Endothelial cell of umbilical vein (primary cell): ENCODE measurements at places on chromosomes 11 and 22.
A peak's percentile ranks its signal among the peaks of the same experiment; 100 is the strongest.

DNA sequence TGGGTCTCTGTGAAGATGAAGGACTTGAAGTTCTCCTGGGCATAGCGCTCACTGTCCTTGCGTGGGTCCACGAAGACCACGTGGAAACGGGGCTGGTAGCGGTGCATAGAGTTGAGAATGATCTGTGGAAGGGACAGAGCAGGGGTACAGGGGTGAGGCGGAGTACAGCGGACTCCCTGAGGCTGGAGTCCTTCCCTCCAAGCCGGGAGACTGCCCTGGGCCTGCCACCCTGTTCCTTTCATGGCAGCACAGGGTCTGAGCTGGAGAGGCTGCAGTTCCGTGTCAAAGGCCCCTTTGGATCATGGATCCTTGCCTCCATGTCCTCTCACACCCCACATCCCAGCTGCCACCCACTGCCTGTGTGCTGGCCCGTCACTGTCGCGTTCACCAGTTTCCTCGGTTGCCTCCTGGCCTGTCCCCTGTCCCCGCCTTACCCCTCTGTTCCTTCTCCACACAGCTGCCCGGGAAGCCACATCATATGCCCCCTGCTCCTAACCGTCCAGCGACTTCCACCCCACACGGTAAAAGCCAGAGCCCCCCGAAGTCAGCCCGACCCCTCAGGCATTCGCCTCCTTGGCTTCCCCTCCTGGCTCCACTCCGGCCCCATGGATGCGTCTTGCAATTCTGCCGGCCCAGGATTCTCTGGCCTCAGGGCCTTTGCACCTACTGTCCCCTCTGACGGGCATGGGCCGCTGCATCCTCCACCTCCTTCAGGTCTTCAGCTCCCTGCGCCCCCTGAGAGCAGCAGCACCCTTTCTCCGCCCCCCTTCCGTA is 3.4 kb upstream of the NUDT8 start:
- DNase-seq = no peak

GRCh38 chr11:74929431-74930363 is 19.2 kb downstream of the XRRA1 start:
- peak; percentile 84 for DNase-seq

GRCh38 chr22:29907753-29908515 is 25.0 kb downstream of the MTMR3 start:
- DNase-seq = peak; percentile 97

DNA sequence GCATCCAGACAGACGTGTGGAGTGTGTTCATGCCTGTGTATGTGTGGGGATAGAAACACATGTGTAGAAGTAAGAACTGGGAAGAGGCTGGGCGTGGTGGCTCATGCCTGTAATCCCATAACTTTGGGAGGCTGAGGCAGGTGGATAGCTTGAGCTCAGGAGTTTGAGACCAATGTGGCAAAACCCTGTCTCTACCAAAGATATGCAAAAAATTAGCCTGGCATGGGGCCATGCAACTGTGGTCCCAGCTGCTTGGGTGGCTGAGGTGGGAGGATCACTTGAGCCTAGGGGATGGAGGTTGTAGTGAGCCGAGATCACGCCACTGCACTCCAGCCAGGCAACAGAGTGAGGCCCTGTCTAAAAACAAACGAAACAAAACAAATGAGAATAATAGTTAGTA is 1166.6 kb downstream of the TBC1D22A start:
- no peak for DNase-seq

GRCh38 chr11:89327885-89328284 is 150.2 kb downstream of the TYR start:
- DNase-seq = no peak

DNA sequence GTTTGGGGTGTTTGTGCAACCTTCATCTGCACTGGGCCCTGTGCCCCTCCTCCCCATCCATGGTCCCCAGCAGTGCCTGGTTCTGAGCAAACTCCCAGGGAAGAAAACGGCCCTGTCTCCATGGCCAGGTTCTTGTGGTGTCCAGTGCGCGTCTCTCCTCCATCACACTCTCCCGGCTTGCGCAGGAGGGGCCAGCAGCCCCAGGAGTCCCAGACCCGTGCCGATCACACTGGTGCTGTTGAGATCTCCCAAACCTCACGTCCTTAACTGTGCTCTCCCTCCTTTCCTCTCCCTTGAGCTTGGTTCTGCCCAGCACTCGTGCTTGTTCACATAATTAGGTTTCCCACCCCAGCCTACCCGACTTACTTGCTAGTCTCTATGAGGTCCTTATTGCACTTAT is 10.9 kb upstream of the GRK2 start:
- DNase-seq = no peak
